ENCODE measurements at places on chromosomes 1 and 21.

GRCh38 chr1:155946633-155947219 lies 5.3 kb downstream of the RXFP4 start:
- DNase-seq: no peak

DNA sequence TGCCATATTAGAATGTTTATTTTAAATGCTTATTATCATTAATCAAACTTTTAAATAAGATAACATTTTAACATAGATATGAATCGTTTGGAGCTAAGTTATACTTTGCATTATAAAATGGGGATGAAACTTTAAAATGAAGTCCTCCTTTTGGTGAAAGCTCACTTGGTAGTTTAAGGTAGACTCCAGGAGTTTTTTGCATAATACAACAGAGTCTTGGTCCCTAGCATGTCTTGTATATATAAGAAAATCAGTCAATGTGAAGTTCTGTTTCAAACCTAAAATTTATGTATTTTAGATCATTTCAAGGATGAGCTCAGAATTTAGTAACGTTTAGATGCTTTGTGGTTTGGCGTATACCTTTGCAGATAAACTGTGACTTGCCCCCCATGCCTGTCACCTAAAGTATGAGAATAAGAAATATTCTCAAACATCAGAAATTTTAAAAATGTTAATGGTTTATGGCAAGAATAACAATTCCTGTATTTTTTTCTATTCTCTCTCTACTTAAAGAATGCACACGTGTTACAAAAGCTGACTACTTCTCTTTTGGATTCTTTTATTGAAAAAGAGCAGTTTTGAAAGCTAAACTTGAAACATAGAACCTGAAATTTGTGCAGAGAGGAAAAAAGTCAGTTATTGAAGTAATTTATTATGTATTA lies 3.8 kb downstream of the NFIA start:
- DNase-seq: peak; percentile 36

DNA sequence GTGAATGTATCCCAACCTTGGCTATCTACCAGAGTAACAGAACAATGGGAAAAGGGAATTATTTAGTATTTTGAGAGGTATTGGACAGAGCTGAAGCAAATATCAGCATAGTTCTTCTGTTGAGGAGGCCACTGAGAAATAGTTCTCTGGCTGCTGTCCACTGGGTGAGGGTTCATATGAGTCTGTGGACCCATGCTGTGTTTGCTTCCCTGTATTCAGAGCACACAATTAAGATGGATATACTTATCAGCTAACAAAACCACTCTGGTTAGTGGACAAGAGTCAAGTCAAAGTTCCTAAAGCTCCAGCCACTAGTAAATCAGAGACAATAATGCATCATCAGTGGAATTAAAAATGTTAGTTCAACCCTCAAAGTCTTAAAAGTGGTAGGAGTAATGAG lies 66.1 kb downstream of the RGS18 start:
- DNase-seq: peak; percentile 59

DNA sequence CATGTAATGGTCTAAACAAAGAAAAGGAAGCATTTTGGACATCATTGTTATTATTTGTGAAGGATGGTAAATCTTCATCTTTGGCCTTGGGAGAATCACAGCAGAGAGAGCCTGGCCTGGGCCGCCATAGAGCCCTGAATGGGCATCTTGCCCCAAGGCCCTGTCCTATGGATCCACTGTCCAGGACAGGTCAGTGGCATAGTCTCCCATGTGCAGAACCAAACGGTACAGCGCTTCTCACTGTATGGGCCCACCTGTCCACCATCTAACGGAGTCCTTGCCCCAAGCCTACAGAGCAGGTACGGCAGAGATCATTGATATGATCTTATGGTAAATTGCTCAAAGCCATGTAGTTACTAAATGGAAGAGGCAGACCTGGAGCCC lies 185.7 kb downstream of the FOXD2 start:
- no peak for DNase-seq

DNA sequence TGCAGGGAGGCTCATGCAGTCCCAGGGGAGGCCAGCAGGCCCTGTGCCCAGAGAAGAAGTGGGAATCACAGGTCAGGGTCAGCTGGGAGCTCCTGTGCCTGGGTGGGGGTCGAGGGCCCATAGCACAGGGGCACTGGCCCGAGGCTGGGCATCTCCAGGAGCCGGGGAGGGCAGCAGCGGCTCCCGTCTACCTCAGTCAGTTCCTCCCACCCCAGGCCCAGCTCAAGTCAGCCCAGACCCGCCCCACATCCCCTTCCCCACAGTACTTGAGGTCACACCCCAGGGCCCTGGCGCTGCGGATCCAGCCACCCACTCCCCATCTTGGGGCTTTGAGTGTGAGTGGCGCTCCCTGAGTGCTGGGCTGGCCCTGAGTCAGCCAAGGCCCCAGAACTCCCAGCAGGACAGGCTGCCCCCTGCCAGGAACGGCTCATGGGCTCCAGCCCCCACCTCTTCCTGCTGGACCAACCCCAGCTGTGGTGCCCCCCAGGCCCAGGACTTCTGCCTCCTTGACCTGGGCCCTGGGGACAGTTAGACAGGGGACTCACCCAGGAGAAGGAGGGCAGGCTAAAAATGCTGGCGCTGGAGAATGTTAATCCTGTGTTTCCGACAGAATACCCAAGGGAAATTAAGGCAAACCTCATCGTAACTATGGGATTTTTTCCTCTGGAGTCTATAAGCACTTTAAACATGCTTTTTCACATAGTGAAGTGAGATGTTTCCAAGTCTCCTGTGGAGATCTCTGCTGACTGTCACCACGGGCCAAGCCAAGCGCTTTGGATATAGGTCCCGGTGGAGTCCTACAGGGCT lies 68.8 kb upstream of the COL6A1 start:
- no peak for DNase-seq

GRCh38 chr1:183764981-183765380 lies 39.9 kb upstream of the RGL1 start:
- DNase-seq: peak; percentile 56

GRCh38 chr21:37764691-37765090 lies 151.6 kb downstream of the KCNJ6 start:
- peak; percentile 56 for DNase-seq

GRCh38 chr21:42614396-42614795 lies 39.0 kb upstream of the PDE9A start:
- DNase-seq: no peak

GRCh38 chr1:173009597-173009996 lies 41.1 kb downstream of the TNFSF18 start:
- no peak for DNase-seq

- DNase-seq: peak; percentile 89
Observed at GRCh38 chr1:96927125-96927524, 205.5 kb downstream of the PTBP2 start.

GRCh38 chr1:188043536-188044245 lies 1214.9 kb downstream of the PLA2G4A start:
- no peak for DNase-seq

DNA sequence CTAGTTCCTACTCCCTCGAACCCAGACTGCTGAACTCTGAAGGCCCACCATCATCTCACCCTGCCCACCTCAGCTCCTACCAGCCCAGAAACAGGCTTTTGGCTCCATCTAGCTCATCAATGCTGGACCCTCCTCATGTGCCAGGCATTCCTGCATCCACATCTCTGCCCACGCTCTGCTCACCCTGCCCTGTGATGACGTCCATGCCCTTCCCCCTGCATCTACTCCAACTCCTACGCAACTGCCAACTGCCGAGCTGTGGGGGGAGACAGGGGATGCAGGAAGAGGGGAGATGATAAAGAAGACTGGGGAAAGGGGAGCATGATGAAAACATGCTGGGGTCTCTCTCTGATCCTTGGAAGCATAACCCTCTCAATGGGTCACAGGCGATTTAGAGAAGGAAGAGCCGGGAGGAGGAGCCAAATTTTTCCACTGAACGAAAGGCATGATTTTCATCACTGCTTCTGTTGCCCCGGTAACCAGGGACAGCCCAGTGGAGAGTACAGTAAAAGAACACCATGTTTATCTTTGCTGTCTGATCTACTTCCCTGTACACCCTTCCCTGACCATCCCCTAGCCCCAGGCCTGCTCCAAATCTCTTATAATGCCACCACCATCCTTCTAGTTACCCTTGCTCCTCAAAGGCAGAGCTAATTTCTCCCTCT lies 44.3 kb downstream of the CD34 start:
- DNase-seq: no peak

- DNase-seq: peak; percentile 41
Observed at GRCh38 chr1:155324717-155325602, 4.3 kb downstream of the RUSC1 start.

- DNase-seq: no peak
Observed at GRCh38 chr1:21537511-21537931, 28.3 kb downstream of the ALPL start.

- peak; percentile 31 for DNase-seq
Observed at GRCh38 chr1:112674986-112675727, 698 bp downstream of the MOV10 start.

- no peak for DNase-seq
Observed at GRCh38 chr1:194062526-194062925, 876.1 kb upstream of the B3GALT2 start.

GRCh38 chr21:46118316-46119143 lies 20.6 kb downstream of the COL6A2 start:
- no peak for DNase-seq

DNA sequence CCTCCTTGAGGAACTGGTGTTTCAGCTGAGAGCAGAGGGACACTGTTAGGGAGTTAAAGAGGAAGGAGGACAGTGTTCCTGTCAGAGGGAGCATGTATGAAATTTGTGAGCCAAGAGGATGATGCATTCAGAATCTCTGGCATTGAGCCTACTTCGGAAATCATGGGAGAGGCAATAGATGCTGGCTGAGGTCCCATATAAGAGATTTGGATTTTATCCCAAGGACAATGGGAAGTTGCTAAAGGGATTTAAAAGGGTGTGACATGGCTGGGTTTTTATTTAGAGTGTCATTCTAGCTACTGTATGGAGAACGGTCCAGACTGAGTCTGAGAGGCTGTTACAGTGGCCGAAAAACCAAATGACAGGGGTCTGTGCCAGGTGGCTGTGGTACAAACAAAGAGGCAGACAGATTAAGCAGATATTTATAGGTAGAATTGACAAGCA lies 403.2 kb upstream of the B3GALT2 start:
- DNase-seq: peak; percentile 69

GRCh38 chr21:42191064-42191463 lies 27.9 kb upstream of the ABCG1 start:
- DNase-seq: no peak

- peak; percentile 74 for DNase-seq
Observed at GRCh38 chr1:195530961-195531360, 1077.3 kb downstream of the KCNT2 start.

- DNase-seq: no peak
Observed at GRCh38 chr1:211742889-211743529, 67.6 kb upstream of the NEK2 start.

GRCh38 chr1:181139631-181140061 lies 51.1 kb downstream of the IER5 start:
- DNase-seq: peak; percentile 57

GRCh38 chr1:232793944-232794343 lies 11.3 kb upstream of the MAP10 start:
- peak; percentile 73 for DNase-seq

- no peak for DNase-seq
Observed at GRCh38 chr1:169086603-169087455, 19.7 kb upstream of the ATP1B1 start.

DNA sequence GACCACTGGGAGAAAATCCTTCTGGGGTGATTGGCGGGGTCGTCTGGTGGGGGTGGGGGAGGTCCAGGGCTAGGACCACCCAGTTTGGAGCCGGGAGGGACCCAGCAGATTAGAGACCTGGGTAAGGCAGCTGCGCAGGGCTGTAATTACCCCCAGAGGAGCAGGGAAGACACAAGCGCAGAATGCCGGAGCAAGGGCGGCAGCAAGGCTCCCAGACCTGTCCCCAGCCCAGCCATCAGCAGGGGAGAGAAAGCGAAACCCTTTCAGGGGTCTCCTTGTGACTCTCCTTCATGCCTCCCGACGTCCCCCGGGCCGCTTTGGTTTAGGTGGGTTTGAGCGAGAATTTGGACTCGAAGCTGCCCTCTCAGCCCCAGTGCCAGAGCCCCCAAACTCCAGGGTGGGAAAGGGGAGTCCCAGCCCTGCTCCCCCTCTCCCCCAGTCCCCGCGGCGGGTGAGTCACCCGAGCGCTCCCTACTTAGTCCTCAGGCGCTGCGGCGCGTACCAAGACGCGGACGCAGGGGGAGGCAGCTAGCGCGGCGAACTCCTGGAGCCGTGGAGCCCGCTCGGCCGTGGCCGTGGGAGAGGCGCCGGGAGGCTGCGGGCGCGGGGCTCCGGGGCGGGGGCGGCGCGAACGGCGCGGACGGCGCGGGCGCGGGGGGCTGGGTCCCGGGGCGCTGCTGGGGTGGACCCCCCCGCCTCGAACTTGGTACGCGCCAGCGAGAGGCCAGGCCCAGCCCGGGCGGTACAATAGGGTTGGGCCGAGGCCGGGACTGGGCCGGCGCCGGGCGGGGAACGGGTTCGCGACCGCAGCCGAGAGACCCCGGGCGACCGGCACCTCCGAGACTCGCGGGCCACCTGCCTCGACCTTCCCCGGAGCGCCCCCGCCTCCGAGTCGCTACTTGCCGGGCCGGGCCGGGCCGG lies at the start of gene MAP7D1:
MAP7D1 (plus strand) TSS at position 753 of the 921 bp plus-strand sequence. CDS start 258 bp downstream, outside the sequence.
- peak; percentile 85 for DNase-seq

DNA sequence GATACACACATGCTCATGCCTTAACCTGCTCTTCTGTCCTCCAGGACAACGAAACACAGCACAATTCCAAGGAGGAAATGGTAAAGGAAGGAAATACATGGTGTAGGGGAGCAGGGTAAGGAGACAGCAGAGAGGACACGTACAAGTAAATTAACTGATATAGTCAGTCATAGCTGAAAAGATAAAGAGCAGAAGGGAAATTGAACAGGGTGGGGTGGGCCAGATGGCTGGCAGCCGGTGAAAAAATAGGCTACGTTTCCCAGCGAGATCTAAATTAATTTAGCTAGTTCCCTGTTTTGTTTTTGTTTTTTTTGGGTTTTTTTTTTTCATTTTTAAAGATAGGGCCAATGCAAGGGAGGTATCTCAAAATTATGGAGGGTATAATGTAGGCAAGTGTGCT lies 109.2 kb downstream of the FAM78B start:
- DNase-seq: no peak

DNA sequence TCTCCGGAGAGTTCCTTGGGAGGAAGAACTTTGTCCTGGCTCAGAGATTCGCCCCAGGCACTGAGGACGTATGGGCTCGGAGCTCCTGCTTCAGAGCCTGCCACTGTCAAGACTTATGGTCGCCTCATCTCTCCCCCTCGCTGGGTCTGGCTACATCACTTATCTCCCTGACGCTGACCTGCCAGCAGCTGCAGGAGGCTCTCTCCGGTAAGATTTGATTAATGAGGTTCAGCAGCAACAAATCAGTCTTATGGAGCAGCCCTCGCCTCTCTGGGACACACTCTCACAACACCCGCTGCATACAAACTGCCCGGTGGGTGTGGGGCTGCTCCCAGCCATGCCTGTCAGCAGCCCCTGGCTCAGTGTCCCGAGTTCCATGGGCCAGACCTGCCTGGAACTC lies 297.8 kb downstream of the RRAGC start:
- no peak for DNase-seq
